Stimulated activated CD4-positive, alpha-beta T cell treated with anti-CD3 and anti-CD28 coated beads, Interleukin-15, amount 100 ng/mL, for 1 hour (primary cell): ENCODE measurements at places on chromosomes 11 and 22.
A peak's percentile ranks its signal among the peaks of the same experiment; 100 is the strongest.

GRCh38 chr11:123373754-123374621 lies 56.1 kb upstream of the GRAMD1B start:
- no peak for DNase-seq

DNA sequence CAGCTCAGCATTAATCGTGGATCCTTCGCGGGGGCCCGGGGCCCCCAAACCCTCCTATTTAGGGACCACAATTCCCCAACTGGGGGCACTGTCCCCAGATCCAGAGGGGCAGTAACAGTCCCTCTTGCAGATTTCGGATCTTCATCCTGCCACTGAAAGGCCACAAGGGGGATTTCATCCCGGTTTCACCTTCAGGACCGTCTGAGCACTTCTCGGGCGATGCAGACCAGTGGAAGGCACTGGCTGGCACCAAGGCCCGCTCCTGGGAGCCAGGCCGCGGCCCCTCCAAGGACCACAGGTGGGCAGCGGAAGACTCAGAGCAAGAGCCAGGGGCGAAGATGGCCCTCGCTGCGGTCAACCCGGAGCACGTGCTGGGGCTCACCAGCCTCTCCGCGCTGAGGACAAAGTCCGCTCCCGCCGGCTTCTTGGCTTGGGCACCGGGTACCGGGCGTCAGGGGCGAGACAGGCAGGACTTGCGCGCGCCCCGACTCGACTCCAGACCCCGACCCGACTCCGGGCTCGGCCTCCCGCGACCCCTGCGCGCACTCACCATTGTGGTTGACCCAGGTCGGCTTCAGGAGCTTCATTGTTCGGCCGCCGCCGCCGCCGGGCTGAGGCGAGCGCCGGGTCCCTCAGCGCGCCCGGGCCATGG lies 517 bp downstream of the HIRA start:
- DNase-seq = no peak

DNA sequence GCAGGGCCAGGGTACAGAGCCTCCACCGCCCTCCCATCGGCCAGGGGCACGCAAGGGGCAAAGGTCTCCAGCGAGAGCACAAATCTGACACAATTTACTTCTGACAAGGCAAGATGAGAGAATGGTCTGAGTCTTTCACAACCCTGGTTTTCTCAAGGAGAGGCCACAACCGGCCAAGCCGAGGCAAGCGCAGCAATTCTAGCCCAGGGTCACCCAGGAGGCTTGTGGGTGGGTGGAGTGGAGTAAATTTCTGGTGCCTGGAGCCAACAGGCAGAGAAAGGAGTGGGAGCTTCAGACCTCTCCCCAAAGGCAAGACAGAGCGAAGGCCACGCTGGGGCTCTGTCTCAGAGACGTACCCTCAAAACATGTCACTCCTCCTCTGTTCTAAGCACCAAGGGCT lies 9.3 kb downstream of the LARGE2 start:
- no peak for DNase-seq

DNA sequence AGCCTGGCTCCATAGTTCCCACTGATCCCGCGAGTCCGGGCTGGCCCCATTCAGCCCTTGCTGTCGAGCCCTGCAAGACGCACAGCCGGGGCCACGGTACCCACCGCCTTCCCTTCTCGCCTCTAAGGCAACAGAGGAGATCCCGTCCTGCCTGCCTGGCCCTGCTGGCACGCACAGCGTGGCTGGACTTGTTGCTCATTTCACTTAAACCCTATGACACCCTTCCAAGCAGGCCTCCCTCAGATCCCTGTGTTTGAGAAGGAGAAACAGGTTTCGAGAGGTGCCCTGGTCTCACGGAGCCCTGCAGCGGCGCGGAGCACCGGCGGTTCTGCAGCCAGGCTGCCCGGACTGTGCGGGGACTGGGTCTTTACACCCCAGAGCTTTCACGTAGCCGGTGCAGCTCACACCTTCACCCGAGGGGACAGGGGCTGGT lies 1048.4 kb downstream of the BRD1 start:
- no peak for DNase-seq

- no peak for DNase-seq
Observed at GRCh38 chr11:82673631-82674030, 60.0 kb downstream of the FAM181B start.

- peak; percentile 72 for DNase-seq
Observed at GRCh38 chr11:62786318-62787004, 741 bp upstream of the TMEM179B start.

- DNase-seq = no peak
Observed at GRCh38 chr22:34210301-34210700, 290.0 kb upstream of the LARGE1 start.

DNA sequence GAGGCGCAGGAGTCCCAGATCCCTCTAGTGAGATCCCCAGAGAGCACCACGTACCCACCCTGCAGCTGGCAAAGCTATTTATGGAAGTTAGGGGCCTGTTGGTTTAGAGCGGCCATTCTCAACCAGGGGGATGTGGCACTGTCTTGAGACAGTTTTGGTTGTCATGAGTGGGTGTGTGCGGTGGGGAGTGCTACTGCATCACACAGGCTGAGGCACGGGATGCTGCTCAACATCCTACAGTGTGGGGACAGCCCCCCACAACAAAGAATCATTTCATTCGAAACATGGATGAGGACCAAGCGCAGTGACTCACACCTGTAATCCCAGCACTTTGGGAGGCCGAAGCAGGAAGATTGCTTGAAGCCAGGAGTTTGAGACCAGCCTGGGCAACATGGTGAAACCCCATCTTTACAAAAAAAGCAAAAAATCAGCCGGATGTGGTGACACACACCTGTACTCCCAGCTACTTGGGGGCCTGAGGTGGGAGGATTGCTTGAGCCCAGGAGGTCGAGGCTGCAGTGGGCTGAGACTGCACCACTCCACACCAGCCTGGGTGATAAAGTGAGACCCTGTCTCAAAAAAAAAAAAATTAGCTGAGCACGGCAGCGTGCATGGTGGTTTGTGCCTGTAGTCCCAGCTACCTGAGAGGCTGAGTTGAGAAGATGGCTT lies 28.2 kb downstream of the GGT5 start:
- no peak for DNase-seq

DNA sequence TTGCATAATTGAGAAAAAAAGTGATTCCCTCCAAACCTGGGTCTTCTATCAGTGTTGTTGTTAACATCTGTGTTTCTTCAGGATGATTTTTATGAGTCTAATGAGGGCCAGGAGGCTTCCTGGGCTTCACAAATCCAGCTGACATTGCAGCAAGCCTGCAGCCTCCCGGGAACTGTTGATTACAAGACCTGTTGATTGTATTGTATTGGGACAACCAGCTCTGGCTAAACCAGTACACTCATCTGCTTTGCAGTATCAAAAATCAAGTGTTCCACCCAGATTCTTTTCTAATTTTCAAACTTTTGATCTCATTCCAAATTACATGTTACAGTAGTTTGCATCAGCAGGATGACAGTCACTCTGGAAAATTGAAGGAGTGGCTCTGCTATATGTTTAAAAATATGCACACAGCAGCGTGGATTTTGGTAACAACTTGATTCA lies 16.1 kb upstream of the PRSS23 start:
- no peak for DNase-seq

DNA sequence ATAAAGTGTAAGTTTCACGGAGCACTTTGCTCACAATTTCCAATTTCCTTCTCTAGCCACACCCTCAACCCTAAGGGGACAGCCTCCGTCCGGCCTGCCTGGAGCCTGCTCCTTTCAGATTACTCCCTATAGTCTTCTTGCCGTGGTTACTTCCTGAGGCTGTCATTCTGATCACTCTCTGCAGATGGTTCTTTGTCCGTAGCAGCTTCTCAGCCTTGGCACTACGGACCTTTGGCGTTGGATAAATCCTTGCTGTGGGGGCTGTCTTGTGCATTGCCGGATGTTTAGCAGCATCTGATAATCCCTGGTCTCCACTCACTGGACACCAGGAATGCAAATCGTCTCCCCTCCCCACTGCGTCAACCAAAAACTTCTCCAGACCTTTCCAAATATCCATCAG lies 447.5 kb upstream of the KIRREL3 start:
- DNase-seq = no peak

GRCh38 chr11:120108154-120108784 lies 29.6 kb downstream of the TRIM29 start:
- DNase-seq = peak; percentile 8

DNA sequence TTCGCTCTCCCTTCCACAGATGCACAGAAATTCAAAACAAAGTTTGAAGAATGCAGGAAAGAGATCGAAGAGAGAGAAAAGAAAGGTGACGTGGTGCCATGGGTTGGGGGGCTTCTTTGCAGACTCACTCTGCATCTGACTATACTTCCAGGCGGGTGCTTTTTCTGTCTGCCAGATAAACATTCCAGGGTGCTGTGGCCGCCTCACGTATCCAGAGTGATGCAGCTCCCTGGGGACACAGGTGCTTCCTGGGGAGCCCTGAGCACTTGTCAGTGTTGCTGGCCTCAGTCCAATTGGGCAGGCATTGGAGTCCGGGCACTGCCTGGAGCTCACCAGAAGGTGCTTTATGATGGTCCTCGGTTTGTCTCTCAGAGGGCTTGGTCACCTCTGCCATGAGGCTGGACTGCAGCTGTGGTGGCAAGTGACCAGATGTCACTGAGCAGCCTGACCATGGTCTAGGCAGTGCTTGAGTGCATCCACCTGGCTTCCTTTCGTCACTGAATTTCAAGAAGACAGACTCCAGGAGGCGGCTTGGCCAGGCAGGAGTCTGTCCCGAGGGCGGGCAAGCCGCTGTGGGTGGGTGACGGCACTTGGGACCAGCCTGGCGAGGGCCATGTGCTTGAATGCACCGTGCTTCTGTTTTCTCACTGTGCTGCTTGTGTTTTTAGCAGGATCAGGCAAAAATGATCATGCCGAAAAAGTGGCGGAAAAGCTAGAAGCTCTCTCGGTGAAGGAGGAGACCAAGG lies 5.1 kb upstream of the ZDHHC8 start:
- no peak for DNase-seq
